Posterior vena cava (tissue), 2 donors: ENCODE measurements at places on chromosomes 13 and 19. TPM values are rescaled to one million over a fixed set of nuclear protein-coding genes. Genes with fewer than 3 reads are reported as not detected.

GRCh38 chr19:15379999-15380647 is 536 bp upstream of the AKAP8 start:
- peak; percentile 88 for DNase-seq

GRCh38 chr19:35209646-35210045 is 18.9 kb downstream of the FAM187B start:
- no peak for DNase-seq

- DNase-seq, result no peak
Observed at GRCh38 chr13:24228852-24229458, 68.4 kb downstream of the SPATA13 start.

DNA sequence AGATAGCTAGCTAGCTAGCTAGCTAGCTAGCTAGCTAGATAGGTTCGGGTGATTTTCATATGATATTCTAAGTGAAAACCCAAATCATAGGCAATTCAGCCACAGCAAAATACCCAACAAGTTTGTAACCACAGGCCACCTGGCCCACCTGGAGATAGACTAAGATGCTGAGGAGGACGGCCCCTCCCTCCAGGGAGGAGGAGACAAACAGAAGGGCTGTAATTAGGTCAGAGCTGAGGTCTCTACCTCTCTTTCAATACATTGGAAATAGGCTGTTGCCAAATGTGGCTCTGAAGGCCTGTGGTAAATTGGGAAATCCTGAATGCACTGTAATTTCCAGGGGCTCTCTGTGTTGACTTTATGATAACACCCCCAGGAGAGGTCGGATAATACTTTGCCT is 382.2 kb downstream of the FGF9 start:
- DNase-seq, result no peak

DNA sequence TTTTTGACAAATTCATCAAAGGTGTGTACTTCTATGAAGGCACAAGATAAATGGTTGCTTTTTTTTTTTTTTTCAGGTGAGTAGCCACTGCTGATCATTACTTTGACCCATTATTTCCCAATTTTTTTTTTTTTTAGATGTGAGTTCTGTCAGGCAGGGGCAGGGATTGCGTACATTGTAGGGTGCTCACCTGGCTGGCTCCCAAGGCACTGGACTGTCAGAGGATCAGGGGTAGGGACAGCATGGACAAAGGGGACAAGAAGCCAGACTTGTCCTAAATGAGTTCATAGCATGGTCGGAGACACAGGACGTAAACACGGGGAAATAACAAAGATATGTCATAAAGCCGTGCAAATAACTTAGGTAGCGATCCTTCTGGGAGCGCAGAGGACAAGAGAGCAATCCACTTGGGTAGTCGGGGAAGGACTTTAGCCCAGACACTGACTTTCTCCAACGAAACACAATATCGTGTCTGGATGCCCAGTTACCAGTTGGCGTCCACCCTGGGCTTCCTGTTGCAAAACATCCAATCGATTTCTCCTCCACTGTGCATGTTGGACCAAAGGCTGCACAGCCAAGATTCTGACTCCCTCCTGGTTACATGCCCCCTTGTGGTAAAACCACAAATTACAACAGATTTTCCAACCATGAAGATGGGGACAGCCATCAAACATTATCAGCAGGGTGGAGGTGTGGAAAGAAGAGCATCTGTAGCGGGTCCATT is 27.5 kb upstream of the KATNAL1 start:
- DNase-seq, result no peak

GRCh38 chr13:21328836-21329477 is 130.1 kb downstream of the ZDHHC20 start:
- no peak for DNase-seq

- DNase-seq, result no peak
Observed at GRCh38 chr19:54133312-54133956, 4.1 kb upstream of the CNOT3 start.

DNA sequence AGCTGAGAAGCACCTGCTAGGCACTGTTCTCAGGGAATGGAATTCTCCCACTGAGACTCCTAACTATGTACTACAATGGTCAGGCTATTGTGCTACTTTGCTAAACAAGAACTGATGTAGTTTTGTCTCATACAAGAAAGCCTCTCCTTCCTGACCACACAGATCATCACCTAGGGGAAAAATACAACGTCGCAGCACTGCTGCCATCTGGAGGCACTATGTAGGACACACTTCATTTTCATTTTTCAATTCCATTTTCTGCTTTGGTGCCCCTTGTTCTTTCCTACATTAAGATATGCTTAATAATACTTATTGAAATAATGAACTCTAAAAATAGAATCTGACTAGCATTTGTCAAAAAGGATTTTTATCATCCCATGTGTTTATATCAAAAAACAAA is 21.1 kb downstream of the PROSER1 start:
- no peak for DNase-seq

GRCh38 chr19:44553478-44554171 is 24.1 kb upstream of the CEACAM20 start:
- DNase-seq, result no peak

GRCh38 chr19:44803442-44804428 is 5.2 kb upstream of the BCAM start:
- no peak for DNase-seq

DNA sequence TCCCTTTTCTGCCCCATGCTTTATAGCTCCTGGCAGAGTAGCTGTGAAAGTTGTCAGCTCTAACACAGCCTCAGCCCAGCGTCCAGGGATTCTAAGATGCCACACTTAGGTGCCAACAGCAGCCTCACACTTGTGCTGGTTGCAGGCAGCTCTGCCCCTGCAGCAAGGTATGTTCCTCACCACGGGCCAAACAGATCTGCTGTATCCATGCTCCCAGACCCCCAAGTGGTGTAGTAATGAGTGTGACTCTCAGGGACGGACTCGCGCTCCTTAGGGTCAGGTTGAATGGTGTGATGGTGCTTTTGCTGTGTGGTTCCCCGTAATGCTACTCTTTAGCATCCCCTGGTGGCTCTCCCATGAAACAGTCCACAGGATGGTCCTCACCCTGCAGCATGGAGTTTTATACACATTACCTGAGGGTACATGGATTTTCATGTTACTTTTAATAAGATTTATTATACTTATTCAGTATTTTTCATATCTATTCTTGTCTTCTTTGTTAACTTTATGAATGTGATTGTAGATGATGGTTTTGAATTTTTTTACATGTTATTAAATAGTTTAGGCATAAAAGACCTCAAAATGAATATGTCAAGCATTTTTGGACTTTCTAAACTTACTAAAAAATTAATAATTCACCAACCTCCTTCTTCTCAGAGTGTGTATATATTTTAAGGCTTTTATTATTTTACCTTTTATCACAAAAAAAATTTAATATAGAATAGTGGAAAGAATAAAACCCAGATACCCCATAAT is 232.5 kb downstream of the SLC7A1 start:
- no peak for DNase-seq

DNA sequence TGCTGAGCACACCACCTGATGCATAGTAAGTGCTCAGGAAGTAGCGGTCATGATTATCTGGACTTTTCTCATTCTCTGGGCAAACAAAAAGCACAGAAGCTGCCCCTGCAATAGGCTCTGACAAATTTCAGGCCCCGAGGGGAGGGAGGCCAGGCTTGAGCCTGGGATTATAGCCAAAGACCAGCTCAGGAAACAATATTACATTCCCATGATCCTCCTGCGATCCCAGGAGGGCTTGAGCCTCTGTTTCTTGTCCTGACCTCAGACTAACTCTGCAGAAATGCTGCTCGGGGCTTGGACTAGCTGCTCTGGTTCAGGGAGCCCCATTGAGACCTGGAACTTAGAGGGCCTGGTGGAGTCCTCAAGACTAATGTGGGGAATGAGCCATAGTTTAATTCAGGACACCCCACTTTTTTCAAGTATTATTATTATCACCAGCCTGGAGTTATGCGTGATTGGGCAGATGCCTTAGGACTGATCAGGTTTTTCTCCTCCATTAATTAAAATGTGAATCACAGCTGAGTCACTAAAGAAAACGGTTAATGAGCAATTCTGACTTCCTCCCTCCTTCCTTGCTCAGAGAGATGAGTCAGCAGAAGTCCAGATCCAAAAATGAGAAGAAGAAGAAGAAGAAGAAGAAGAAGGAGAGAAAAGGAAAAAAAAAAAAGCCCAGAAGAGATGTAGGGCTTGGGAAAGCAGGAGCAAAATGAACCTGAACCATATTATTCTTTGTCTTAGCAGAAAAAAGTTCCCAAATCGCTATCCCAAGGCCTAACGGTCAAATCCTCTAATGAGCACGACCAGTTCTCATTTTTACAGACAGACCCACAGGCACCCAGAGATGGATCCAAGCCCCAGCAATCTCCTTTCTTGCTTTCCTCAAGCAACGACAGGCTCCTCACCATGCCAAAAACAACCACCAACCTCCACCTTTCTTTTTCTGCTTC is 107.2 kb downstream of the CACNA1A start:
- no peak for DNase-seq

DNA sequence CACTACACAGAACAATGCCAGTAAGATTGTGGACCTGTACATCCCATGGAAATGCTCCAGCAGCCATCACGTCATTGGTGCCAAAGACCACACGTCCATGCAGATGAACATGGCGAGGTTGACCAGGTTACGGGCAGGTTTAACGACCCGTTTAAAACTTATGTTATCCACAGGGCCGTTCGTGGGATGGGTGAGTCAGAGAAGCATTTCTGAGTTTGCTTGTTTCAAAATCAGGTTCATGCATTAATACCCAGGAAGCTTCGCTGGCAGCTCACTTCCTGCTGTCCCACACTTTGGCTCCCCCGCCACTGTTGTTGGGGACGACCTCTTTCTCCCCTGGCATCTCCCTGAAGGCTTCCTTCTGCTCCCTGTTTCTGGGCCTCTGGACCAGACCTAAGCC is 194.1 kb downstream of the USP12 start:
- peak; percentile 43 for DNase-seq

GRCh38 chr13:82070416-82070815 is 1729.5 kb upstream of the SPRY2 start:
- no peak for DNase-seq

GRCh38 chr19:43290568-43291359 is 21.4 kb upstream of the PSG9 start:
- no peak for DNase-seq

DNA sequence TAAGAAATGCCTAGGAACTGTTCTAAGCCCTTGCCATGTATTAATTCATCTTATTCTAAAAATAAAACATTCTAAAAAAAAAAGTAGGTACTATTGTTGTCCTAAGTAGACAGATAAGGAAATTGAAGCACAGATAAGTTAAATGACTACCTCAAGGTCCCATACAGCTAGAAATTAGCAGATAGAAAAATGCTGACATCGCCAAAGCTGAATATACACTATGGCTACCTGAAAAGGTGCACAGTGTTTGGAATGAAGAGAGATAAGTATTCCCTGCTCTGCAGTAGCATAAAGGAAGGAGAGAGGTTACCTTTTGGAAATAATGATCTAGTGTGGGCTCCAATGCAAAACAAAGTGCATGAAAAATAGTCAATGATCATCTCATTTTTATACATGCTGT is 65.3 kb downstream of the DCT start:
- DNase-seq, result no peak

DNA sequence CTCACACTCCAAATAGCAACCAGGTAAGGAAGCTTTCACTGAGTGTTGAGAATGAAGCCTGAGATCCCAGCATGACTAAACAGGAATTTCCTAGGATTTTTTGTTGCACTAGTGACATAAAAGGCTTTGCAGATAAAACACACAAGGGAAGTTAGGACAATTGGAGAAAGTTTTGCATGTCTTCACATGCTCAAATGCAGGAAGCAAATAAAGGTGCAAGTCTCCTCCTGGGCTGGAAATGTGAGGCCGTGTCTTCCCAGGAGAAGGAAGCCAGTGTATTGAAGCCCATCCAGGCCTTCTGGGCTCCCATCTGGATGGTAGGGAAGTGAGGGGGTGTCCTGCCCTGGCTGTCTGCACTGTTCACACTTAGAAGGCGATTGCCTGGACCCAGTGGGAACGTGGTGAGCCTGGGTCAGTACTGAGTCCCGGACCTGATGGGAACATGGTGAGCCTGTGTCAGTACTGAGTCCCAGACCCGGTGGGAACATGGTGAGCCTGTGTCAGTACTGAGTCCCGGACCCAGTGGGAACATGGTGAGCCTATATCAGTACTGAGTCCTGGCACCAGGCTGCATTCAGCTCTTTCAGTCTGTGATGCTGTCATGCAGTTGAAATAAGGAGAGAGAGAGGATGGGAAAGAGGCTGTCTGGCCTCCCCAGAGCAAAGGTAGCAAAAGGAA is 38.7 kb downstream of the SIAH3 start:
- DNase-seq, result no peak

DNA sequence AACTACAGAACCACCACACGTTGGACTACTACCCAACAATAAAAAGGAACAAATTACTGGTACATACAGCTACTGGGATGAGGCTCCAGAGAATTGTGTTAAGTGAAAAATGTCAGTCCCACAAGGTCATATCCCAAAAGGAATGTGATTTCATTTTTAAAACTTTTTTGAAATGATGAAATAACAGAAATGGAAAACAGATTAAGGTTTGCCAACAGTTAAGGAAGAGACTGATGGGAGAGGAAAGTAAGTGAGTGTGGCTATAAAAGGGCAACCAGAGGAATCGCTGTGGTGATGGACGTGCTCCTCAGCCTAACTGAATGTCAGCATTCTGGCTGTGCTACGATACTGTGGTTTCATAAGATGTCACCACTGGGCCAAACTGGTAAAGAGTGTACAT is 512.8 kb downstream of the UQCRFS1 start:
- no peak for DNase-seq

- DNase-seq, result no peak
Observed at GRCh38 chr13:66558506-66558905, 671.6 kb downstream of the PCDH9 start.

DNA sequence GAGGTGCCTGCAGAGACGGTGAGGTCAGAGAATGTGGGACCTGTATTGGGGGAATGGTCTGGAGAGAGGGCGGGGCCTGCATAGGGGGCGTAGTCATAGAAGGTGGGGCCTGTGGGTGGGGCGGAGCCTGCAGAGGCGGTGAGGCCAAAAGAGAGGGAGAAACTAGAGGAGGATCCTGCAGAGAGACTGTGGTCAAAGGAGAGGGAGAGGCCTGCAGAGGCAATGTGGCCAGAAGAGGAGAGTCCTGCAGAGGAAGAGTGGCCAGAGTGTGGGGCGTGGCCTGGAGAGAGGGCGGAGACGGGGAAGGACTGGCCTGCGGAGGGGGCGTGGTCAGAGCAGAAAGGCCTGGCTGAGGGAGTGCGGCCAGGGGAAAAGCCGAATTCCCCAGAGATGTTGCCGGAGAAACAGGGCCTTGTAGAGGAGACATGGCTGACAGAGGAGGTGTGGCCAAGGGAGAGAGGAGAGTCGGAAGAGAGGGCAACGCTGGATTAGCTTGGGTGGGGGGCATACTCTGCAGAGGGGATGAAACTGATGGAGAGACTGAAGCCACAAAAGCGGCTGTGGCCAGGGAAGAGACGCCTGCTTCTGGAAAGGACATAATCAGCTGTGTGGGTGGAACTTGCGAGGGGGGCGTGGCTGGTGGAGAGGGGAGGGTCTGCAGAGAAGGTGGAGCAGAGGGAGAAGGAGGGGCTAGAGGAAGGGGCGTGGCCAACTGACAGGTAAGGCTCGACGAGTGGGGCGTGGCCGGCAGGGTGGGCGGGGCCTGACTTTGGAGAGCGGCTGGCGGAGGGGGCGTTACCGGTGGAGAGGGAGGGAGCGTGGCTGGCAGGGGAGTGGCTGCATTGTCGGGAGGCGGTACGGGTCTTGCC is 2.5 kb downstream of the PRR36 start:
- peak; percentile 96 for DNase-seq

ZNF177 gene
- total RNA-seq, result 4.0 TPM

ZNF737 gene
- 6.9 TPM for total RNA-seq

SMAD9 gene
- 14.2 TPM for total RNA-seq

LILRA6 gene
- total RNA-seq, result 9.6 TPM

KLK4 gene
- total RNA-seq, result not detected

ITGBL1 gene
- 75.1 TPM for total RNA-seq

DAND5 gene
- not detected for total RNA-seq

KCNN4 gene
- total RNA-seq, result 4.0 TPM

ZNF222 gene
- 3.5 TPM for total RNA-seq

ZNF492 gene
- 0.33 TPM for total RNA-seq
